ENCODE measurements at places on chromosomes 3 and 15.
A peak's percentile ranks its signal among the peaks of the same experiment; 100 is the strongest.

GRCh38 chr3:25897019-25897418 lies 107.1 kb downstream of the OXSM start:
- no peak for DNase-seq

DNA sequence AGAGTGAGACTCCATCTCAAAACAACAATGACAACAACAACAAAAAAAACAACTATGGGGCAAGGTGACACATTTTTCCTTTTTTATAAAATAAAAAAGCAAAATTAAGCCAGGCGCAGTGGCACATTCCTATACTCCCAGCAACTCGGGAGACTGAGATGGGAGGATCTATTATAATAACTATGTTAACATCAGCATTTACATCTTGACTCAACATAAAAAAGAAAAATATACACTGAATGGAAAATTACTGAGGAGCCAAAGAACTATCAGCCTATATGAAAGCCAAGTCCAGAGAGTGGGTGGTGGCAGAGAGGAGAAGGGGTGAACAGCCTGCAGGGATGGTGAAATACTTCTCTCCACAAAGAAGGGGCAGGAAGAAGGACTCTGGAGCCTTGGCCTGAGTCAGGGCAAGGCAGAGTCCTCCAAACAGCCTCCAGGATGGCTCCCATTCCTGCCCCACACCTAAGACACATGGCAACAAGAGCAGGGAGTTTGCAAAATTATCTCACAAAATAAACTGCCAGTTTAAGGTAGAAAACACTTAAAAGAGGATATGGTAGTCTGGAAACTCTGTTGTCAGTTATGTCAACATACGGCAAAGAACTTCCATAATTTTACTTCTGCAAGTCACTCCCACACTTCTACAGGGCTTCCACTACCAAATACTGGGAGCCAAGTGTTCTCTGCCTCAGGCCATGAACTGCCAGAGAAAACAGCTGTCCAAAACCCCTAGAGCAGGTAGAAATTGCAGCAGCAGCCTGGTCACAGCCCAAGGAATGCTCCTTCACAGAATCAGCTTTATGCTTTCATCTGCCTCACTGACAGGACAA lies 25.9 kb downstream of the HSPBAP1 start:
- DNase-seq: peak; percentile 16

DNA sequence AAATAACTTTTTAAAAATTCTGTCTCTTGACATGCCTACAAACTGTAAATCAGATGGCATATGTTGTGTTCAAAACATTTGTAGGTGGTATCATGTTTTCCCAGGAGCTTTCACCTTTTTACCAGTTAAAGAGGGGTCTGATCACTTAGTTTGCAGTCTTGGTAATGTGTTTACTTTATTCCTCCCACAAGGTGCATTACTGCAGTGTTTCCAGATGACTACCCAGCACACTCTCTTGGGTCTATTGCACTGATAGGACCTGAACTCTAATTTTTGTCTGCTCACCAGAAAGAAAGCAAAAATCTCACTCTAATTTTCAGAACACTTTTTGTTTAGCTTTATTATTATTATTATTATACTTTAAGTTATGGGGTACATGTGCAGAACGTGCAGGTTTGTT lies 734.1 kb downstream of the GBE1 start:
- DNase-seq: no peak

DNA sequence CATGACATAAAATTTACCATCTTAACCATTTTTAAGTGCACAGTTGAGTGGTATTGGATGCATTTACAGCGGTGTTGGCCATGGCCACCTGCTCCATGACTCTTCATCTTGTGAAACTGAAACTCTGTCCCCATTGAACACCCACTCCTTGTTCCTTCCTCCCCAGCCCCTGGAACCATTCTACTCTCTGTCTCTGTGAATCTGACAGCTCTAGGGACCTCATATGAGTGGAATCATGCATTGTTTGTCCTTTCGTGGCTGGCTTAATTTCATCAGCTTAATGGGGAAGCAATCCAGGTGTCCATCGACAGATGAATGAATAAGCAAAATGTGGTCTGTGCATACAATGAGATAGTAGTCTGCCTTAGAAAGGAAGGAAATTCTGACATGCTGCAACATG lies 42.5 kb downstream of the PLXNA1 start:
- DNase-seq: no peak

DNA sequence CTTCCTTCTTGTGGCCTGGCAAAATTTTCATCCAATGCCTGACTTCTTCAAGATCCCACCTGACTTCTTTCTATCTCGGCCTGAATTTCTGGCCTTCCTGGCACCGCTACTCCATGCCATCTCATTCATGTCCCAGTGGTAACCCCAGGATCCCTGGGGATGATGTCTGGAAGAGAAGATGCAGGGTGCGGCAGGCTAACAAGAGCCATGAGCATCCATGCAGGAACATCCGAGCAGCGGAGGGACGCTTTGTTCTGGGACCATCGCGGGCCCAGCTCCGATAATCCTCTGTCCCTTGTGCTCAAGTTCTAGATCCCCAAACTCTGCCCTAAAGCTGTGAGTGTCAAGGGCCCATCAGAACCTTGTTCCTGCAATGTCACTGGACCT lies 10.9 kb downstream of the MYL3 start:
- DNase-seq: no peak

DNA sequence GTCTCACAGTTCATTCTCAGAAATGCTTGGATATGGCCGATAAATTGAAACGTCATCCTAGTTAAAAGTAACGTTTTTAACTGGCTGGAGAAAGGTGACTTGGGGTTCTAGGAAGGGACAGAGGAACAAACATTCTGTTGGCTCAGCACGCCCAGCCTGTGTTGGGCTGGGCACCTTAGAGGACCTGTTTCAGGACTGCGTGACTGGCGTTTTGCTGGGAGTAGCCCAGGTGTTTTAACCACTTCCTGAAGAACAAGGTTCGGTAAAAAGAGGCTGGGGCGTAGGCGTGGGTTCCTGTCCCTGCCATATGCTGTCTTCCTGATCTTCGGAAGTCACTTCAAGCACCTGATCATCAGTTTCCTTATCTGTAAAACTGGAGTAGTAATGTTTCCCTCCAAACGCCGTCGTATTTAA lies 1.1 kb upstream of the TLNRD1 start:
- no peak for DNase-seq

GRCh38 chr3:99747915-99748314 lies 69.7 kb upstream of the CMSS1 start:
- peak; percentile 26 for DNase-seq

DNA sequence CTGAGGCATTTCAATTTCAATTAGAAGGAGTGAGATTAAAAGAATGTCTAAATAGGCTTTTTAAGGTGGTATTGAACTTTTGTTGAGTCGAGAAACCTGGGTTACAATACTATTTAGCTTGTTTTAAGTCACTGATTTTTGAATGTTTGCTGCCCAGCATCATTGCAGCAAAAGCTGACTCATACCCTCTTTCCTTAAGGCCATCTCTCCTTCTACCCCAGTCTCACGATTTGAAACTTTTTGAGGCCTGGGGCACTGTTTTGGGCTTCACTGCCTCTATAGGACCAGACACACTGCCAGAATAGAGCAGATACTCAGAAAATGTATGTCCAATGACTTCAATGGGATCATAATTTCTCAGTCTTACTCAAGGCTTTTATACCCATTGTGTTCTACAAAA lies 319.6 kb upstream of the TGFBR2 start:
- DNase-seq: peak; percentile 12

DNA sequence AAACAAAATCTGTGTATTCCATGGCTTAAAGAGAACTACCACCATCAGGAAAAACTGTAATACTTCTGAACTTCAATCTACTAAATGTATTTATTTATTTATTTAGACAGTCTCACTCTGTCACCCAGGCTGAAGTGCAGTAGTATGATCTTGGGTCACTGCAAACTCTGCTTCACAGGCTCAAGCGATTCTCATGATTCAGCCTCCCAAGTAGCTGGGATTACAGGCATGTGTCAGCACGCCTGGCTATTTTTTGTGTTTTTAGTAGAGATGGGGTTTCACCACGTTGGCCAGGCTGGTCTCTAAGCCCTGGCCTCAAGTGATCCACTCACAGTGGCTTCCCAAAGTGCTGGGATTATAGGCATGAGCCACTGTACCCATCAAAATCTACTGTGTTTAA lies 202.3 kb upstream of the POU1F1 start:
- DNase-seq: no peak

GRCh38 chr15:69597061-69597592 lies 144.5 kb downstream of the RPLP1 start:
- no peak for DNase-seq

DNA sequence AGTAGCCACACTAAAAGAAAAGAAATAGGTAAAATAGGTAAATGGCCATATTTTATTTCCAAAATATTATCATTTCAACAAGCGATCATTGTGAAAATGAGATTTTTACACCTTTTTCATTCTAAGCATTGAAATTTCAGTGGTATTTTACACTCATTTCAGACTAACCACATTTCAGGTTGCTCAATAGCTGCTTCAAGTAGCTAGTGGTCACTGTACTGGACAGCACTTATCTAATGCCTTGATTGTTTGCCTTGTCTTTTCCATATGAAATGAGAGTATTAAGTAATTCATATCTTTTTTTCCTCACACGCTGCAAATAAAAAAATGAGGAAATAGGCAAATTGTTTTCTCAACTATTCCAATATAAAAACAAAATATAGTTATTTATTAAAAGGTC lies 332.8 kb downstream of the NLGN1 start:
- peak; percentile 77 for DNase-seq

DNA sequence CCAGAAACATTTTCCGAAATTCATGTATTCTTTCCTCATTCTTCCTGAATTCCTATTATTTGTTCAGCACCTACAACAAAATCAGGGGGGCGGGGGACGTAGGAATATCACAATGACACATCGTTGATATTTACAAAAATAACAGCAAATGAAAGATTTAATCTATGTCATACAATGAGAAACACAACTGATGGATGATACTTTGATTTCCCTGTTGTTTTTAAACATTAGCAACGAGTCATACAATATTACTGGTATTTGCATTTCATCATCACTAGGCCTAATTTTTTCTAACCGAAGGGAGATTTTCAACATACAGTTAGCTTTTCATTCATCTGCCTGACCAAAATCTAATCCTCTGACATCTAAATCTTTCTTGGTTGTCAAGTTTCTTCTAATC lies 45.3 kb upstream of the INO80 start:
- peak; percentile 87 for DNase-seq

- DNase-seq: peak; percentile 70
These were observed 112.1 kb downstream of the TNIK start for GRCh38 chr3:171348121-171348520.

GRCh38 chr15:70032509-70032908 lies 65.2 kb downstream of the TLE3 start:
- DNase-seq: no peak

GRCh38 chr3:185421577-185422232 lies 58.8 kb downstream of the MAP3K13 start:
- DNase-seq: no peak

- DNase-seq: no peak
These were observed 365 bp downstream of the ZBED2 start for GRCh38 chr3:111594781-111595180.

DNA sequence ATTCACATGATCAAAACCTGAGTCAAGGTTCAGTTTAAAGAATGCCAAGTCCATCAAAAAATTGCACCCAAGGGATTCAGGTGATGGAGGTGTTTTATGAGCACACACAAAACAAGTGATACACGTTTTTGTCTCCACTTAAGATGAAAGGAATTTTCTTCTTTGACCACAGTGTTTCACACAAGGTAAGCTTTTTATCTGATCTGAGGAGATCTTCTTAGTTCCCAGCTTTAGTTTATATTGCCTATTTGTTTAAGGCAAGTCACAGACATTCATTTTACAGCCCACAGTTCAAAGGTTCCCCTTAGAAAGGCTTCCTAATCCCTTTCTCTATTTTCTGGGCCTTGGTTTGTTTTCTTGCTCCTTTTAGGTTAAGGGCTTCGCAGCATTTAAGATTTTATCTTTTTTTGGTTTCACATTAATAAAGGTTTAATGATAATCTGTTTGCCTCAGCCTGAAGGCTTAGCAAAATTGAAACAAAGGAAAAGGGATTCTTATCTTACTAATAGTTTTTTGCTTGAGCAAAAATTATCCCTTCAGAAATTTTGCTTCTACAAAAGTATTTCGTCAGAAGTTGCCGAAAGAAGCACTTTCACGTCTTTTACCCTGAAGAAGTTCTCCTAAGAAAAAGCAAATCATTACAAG lies 420.5 kb upstream of the NAALADL2 start:
- peak; percentile 27 for DNase-seq

DNA sequence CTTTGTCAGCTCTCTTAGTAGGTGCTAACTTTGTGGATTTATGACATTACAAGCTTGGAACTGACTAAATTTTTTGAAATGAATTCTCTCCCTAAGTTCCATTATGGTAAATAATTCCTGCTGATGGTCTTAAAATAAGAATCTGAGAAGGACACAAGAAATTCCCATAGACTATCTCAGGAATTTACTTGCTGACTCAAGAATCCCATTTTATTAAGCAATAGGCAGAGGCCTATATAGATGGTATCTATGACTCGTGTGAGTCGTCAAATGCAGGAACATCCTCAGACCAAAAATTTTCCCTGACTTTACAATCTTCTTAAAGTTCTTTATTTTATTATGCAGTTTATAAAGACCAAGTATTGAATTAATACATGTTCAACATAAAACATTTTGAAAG lies 30.7 kb upstream of the CBLB start:
- peak; percentile 84 for DNase-seq

GRCh38 chr3:127206611-127207516 lies 13.9 kb downstream of the PRR23E start:
- no peak for DNase-seq

- no peak for DNase-seq
These were observed 137.9 kb downstream of the DNAJB8 start for GRCh38 chr3:128328546-128329458.

DNA sequence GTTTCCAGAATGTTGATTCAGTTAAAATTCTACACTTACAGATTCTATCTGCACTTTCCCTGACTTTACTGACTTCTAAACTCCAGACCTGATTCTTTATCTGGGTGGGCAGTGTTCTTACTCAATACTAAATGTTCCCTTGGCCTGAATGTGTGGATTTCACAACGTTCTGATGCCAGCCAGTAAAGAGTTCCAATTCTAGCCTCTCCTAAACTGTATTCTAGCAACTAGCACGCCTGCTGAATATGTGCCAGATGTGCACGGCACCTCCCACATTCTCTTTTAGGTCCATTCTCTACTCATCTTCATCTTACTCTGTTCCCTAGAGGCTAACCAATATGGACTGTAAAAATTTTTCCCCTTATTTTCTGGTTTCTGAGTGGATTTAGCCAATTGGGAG lies 479.5 kb upstream of the AGTR1 start:
- peak; percentile 46 for DNase-seq

GRCh38 chr3:7658294-7658693 lies 797.4 kb downstream of the GRM7 start:
- no peak for DNase-seq

GRCh38 chr3:109382588-109382987 lies 45.2 kb upstream of the DPPA4 start:
- DNase-seq: no peak

GRCh38 chr3:65867463-65868210 lies 171.1 kb downstream of the MAGI1 start:
- DNase-seq: no peak

DNA sequence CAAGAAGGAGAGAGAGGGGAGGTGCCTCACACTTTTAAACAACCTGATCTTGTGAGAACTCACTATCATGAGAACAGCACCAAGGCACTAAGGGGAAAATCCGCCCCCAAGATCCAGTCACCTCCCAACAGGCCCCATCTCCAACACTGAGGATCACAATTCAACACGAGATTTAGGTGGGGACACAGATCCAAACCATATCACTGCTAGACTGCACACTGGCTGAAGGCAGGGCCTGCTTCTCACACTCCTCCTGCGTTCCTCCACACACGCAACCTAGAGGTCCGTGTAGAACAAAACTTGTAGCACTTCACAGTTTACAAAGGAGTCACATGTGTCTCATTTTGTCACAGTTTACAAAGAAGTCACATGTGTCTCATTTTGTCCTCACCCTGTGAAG lies 97.8 kb downstream of the DAPK2 start:
- no peak for DNase-seq

Data from amniotic epithelial cell (primary cell).